Activated CD4-positive, alpha-beta T cell treated with anti-CD3 and anti-CD28 coated beads, Interleukin-2, amount 50 U/mL, for 48 hours (primary cell): ENCODE measurements at places on chromosomes 5 and 9.

- DNase-seq, result no peak
Measured at GRCh38 chr5:10338686-10339057, 14.8 kb upstream of the MARCHF6 start.

DNA sequence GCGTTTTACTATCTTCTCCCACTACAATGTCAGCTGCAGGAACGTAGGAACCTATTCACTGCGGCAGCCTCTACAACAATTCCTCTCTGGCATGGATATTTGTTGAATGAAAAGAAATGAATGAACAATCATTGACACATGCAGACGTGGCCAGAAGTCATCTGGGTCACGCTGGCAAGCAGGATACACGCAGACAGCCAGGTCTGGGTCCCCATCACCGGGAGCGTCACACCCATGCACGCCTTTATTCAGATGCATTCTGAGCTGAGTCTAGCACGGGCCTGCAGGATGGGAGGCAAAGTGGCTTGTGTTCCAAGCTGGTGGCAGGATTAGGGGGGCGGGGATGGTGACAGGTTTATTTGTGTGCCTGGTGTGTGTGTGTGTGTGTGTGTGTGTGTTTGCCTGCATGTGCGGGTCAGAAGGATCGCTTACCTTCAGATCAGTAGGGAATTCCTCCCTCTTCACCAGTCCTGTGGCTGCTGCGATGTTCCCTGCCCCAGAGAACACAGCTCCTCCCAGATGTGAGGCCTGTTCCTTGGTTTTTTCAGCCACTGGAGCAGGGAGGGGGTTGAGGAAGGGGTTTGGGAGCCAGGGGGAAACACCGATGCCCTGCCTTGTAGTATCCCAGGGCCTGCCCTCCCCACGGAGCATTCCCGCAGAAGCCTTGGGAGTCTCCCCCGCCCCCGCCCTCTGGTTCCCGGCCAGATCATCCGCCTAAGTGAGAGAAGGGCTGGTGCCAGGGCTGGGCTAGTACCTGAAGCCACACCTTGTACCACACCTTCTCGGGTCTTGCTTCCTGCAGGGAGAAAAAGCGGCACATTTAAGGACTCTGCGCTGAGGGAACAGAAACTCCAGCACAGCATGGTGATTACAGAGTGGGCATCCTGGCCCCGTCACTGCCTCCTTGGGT, 4.1 kb downstream of the SNCB start:
- DNase-seq, result no peak

DNA sequence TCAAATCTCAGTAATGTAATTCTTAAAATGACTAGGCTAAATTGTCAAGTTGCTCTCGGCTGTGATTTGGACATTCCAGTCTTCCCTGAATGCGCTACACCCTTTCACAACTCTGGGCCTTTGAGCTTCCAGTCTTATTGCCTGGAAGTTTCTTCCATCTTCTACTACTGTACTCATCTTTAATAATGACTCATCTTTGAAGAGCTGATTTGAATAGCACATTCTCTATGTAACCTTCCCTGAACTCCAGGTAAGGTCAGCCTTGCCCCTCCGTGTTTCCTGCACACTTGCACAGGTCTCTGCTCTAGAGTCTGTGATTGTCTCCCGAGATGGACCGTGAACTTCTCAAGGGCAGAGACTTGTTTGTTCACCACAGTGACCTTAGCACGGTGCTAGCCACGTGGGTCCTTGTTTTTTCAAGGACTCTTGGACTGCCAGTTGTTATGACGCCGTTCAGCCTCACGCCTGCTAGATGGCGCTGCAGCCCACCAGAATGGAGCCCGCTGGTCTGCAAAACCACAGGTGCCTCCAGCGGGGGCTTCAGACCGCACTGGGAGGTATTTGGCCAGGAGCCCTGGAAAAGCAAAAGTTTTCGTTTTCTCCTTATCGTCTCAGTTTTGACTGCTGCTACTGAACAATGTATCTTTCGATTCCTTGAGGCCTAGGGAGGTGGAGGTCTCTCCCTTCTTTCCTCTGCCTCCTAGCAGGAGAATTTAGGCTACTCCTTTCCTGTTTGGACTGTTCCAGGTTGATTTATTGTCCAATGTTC, 44.4 kb downstream of the SEC61B start:
- DNase-seq, result peak; percentile 74

DNA sequence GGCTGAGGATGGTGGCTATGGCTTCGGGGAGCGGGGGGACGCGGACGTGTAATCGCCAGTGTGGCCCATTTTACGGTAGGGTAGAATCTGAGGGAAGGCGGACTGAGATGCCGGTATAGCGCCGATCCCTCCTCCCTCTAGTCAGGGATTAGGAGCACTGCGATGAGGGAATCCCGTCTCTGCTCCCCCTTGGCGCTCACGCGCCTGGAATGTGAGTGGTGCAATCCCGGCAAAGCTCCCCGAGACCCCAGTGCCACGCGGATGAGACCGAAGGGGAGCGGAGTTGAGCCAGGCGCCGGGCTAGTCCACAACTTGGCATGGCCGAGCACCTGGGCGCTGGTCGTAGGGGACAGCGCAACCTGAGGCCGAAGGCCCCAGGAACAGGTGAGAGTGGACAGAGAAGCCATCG, 2.2 kb downstream of the NPR3 start:
- DNase-seq, result no peak

DNA sequence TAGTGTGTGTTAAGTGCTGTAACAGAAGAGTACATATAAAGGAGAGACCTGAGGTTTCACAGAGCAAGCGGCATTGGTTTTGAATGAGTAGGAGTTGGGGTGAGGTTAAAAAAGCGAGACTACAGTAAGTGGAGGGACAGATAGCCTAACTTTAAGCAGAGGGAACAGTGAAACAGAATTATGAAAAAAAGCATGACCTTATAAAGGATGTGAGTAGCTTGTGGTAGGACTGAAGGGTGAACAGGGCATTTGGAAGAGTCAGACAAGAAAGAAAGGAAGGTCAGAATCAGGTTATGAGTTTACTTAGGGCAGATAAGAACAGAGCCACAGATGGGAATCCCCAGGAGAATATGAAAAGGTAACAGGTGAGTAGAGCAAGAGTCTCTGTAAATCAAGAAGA, 22.5 kb downstream of the MSANTD3 start:
- DNase-seq, result no peak

DNA sequence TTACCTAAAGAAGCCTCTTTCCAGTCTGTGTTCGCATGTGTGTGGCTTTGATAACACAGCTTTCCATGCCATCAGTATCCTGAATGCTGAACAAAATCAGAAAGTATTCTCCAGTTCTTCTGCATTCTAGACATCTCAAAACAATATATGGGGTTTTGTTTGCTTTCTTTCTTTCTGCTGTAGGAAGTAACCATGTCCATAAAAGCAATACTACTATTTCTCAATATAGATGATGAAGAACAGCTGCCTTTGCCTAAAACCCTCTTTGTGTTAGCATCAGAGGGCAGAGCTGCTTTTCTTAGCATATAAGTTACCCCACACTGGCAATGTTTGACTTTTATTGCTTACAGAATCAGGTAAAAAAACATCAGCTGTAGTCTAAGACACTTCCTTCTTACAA, 963.6 kb downstream of the CDH12 start:
- no peak for DNase-seq
